ENCODE measurements at places on chromosomes 12 and 14.

GRCh38 chr14:104925855-104926609 lies 1.4 kb downstream of the PLD4 start:
- peak; percentile 12 for DNase-seq

- no peak for DNase-seq
Observed at GRCh38 chr12:111398530-111398929, 7.2 kb upstream of the SH2B3 start.

DNA sequence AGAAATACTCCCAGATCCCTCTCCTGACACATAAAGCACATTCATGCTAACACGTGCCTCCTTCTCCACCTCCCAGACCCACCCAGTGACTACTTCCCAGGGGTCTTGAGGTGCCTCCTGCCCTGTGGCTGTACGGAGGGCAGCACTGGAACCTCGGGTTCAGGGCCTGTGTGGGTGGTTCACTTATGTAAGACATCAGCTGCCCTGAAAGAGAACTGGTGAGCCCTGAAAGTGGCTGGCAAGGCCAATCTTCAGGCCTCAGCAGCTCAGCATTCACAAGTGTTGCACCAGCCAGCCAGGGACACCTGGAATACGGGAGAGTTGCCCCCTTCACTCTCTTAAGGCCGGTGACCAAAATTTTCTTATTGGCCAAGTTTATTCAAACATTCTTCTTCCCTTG lies 38.9 kb upstream of the NTF3 start:
- DNase-seq, result no peak

DNA sequence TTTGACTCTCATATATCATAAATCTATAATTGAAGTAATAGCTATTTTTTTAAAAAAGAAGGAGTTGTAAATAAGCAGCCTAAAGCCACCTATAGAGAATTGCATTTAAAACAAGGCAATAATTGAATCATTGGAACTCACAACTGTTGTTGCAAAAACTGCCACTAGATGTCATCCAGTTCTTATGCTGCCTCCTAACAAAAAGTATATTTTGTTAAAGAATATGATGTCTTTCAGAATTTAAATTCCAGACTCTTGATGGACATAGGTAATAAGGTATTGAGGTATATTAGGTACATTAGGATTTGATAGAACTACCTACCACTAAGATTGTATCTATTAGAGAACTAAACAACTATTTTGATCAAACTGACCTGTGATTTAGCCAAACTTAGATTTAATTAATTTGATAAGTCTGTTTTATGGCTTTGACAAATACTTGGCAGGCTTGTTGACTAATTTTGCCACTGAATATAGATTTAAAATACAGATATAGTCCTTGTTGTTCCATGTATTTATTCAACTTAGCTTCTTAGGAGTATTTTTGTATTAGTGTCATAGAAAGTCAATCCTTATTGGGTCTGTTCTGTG lies 401.4 kb downstream of the RPL10L start:
- peak; percentile 40 for DNase-seq

GRCh38 chr12:68406134-68406576 lies 74.0 kb upstream of the MDM1 start:
- peak; percentile 99 for DNase-seq

DNA sequence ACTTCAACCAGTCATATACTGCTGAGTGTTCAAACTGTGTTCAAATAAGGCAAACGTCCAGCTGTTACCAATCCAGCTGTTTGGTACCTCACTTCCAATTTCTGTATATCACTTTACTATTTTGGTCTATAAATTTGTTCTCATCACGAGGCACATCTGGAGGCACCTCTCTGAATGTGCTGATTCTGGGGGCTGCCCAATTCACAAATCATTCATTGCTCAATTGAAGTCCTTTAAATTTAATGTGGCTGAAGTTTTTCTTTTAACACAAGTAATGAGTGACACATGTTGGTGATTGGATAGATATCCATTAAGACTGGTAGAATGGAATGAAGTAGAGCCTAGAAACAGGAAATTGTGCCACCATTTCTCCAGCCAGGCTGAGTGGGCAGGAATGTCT lies 617.0 kb upstream of the TMEM132C start:
- no peak for DNase-seq

GRCh38 chr14:99063620-99064225 lies 208.3 kb downstream of the BCL11B start:
- DNase-seq, result no peak

DNA sequence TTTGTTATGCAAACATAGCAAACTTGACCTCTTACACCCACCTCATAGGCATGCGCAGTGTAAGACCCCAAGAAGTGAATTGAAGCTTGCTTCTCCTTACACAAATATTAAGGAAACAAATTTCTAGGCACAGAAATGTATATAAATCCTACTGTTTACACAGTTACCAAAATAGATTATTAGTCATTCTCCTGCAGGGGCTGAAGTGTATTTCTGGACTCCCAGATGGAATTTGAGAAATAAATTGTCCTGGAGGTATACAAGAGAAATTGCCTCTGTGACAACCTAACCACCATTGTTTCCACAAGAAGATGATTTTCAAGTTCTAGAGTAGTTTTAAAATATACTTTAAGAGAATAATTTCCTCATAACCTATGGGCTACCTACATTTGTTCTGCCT lies 656.0 kb upstream of the MDGA2 start:
- DNase-seq, result no peak

DNA sequence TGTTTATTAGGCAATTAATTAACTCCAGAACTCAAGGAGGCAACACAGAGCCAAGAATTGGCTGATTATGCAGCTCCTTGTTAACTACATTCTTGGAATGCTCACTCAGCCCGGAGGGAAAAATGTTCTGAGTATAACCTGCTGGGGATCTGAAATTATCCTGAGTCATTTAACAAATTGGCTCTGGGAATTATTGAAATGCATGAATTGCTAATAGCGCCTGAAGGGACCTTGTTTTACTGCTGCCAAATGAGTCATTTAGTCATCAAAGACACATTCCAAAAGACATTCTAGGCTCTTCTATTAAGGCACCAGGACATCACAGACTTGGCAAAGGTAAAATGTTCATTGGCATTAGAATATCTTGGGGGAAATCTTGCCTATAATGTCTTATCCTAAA lies 13.0 kb downstream of the TMEM52B start:
- DNase-seq, result peak; percentile 26

DNA sequence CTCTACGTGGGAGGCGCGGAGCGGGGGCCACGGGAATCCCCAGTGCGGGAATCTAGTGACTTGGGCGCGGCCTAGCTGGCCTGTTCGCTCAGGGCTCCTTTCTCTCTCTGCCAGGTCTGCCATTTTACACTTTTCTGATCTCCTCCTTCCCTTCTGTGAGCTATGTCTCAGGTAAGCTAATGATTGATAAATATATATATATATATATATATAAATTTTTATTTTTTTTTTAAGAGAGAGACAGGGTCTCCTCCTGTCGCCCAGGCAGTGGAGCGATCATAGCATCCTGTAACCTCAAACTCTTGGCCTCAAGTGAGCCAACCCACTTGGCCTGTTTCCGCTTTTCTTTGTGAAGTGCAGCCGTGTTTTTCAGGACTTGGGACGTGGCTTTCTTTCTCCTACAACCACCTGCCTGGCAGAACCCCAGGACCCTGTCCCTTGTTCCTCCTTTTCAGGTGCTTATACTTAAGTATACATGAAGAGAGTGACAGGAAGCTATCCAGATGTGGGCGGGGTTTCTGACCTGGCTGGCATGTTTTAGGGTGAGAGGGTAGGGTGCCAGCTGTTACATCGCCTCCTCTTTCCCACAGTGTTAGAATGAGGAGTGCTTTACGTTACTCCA lies 547 bp downstream of the ZNF140 start:
- no peak for DNase-seq

DNA sequence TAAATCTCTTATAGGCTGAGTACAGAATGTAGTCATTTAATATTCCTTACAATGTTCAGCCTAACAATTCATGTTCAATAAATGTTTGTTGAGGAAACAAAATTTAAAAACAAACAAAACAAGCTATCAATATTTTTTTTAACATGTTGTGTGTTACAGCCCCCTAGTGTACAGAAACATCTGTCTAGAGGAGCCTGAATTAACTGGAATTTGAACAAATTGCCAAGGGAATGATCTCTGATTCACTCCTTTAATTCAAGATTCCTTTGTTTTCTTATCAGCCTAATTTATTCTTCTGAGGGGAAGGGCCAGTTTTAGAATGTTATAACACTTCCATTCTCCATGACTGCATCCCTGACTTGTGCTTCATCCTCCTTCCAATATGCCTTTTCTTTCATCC lies 127.2 kb downstream of the CMAS start:
- DNase-seq, result no peak

DNA sequence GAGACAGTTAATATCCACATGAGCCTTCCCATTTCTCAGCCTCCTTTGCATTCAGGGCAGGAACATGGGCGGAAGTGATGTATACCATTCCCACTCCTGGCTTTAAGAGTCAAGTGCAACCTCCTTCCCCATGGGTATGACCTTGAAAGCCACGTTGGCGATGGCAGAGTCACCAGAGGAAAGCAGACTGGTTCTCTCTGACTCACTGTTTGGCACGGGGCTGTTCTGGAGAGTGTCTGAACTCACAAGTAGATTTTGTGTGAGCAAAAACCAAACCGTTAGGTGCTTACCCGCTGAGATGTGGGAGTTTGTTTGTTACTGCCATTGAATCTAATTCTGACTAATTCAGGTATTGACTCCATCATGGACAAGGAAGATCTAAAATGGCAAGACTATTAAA lies 36.7 kb upstream of the PZP start:
- no peak for DNase-seq

DNA sequence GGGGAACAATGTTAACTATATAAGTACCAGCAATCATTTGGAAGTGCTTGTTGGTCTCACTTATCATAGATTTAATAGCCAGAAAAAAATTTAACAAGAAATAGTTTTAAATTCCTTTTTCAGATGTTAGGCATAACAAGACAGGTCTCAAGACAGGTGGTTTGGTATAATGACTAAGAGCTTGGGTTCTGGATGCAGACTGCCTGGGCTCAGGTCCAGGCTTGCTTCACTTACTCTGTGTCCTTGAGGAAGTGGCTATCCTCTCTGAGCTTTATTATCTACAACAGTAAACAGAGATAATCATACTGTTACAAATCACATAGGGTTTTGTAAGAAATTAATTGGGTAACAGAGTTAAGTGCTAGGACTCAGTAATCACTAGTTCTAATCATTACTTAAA lies 338.0 kb upstream of the FLRT2 start:
- no peak for DNase-seq

- no peak for DNase-seq
Observed at GRCh38 chr12:77553976-77554619, 276.6 kb upstream of the NAV3 start.

- peak; percentile 45 for DNase-seq
Observed at GRCh38 chr12:15679151-15679550, 110.0 kb downstream of the EPS8 start.

- no peak for DNase-seq
Observed at GRCh38 chr12:39173726-39174125, 268.3 kb upstream of the CPNE8 start.

- DNase-seq, result peak; percentile 62
Observed at GRCh38 chr14:92647797-92648279, 100.6 kb downstream of the LGMN start.

- peak; percentile 83 for DNase-seq
Observed at GRCh38 chr12:89960011-89960507, 251.4 kb upstream of the ATP2B1 start.

- peak; percentile 63 for DNase-seq
Observed at GRCh38 chr14:64910847-64911495, 3.3 kb upstream of the CHURC1 start.

DNA sequence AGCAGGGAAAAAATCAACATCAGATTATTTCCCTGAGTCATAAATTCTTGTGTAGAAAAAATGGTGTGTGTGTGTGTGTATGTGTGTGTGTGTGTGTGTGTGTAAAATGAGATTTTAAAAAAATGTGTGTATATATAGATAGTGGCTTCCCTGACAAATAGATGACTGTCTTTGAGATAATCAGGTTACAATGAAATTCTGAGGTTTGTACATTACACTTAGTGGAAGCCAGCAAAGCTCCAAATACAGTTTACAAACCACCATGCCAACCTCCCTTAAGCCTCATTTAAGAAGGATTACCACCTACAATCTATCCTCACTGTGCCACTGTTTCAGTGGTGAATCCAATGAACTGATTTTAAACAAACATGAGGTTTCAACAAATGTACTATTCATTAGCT lies 93.8 kb downstream of the MED13L start:
- peak; percentile 45 for DNase-seq

- no peak for DNase-seq
Observed at GRCh38 chr12:3617565-3617964, 126.6 kb downstream of the PRMT8 start.

DNA sequence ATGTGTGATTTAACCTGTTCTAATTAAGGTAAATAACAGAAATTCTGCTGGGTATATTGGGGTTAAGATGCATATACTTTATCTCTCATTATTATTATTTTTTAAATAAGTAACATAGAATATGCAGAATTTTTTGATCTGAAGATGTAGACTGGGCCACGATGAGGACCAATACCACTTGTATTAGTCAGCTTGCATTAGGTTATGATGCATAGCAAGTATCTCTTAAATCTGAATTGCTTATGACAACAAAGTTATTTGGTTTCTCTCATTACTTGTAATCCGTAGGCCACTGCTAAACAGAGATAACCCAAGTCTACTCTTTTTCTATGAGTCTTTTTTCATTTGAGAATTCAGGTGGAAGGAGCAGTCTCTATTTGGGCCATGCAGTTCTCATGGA lies 145.5 kb upstream of the NOVA1 start:
- no peak for DNase-seq

GRCh38 chr14:68349900-68350629 lies 442.8 kb downstream of the ZFP36L1 start:
- DNase-seq, result peak; percentile 63

GRCh38 chr14:105894125-105894977 lies 368.0 kb downstream of the TMEM121 start:
- no peak for DNase-seq

- DNase-seq, result no peak
Observed at GRCh38 chr14:104292084-104292970, 153.9 kb downstream of the KIF26A start.

DNA sequence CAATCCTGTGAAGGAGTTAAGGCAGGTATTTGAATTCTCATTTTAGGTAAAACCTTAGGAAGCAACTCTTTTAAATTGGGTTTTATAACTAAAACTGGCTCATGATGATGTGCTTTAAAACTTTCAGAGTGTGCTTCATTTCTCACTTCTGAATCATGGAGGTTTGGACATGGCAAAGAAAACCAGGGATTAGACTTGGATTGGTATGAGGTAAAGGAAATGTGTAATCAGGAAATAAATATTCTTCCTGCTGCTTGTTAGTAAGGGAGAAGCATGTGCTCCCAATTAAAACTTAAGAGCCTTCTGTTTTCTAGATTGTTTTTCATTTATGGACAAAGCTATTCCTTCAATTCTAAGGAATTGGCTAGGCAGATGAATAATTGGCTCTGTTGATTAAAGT lies 57.4 kb downstream of the FBXO33 start:
- peak; percentile 64 for DNase-seq

DNA sequence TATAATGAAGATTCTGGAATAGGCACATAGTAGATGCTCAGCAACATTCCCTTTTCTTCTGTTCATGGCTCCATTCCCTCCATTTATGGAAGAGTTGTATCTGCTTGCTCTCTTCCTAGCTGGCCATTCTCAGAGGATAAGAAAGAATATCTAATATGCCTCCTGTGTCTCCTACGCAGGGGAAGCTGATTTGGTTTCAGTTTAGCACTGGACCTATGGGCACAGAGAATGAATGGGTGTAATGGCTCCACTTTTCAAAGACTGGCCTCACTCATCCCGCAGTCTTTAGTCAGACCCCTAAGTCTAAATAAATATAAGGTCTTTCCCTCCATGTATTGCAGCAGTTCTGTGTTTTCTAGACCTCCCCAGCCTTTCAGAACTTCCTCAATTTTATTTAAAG lies 2.0 kb downstream of the PKP2 start:
- no peak for DNase-seq

GRCh38 chr12:10701131-10701681 lies 21.9 kb downstream of the YBX3 start:
- DNase-seq, result no peak
